Stimulated activated naive B cell treated with anti-CD40 and anti-IgM and Interleukin-4, amounts not matched to agents 10 μg/mL and 1 μg/mL and 100 μg/mL, for 72 hours (primary cell): ENCODE measurements at places on chromosomes 2 and 18.

GRCh38 chr2:197211881-197212342 is 98.7 kb downstream of the ANKRD44 start:
- DNase-seq, result no peak

- no peak for DNase-seq
Measured at GRCh38 chr2:120744817-120745216, 9.1 kb downstream of the GLI2 start.

GRCh38 chr2:119227346-119227745 is 3.7 kb downstream of the STEAP3 start:
- no peak for DNase-seq

DNA sequence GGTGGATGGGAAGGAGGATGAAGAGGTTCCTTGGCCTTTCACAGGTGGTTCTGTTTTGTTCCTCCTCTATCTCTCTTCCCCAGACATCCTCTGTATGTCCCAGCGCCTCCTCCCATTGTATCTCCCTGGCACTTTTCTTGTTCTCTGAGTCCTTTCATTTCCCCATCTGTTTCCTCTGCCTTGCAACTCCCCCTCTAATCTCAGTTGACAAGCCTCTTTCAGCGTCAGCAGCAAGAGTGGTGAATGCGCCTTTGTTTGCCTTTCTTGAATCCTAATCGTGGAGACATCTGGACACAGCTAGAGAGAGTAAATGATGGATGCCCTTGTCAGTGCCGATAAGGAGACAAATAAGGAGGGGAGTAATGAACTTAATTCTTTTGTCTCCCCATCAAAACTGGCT is 167.0 kb downstream of the NDUFA10 start:
- no peak for DNase-seq

DNA sequence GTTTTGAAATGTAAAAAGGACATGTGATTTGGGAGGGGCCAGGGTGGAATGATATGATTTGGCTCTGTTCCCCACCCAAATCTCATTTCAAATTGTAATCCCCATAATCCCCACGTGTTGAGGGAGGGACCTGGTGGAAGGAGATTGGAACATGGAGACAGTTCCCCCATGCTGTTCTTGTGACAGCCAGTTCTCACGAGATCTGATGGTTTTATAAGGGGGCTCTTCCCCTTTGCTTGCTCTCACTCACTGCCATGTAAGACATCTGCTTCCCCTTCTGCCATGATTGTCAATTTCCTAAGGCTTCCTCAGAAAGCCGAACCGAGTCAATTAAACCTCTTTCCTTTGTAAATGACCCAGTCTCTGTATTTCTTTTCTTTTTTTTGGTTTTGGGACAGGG is 39.2 kb downstream of the FECH start:
- DNase-seq, result no peak

DNA sequence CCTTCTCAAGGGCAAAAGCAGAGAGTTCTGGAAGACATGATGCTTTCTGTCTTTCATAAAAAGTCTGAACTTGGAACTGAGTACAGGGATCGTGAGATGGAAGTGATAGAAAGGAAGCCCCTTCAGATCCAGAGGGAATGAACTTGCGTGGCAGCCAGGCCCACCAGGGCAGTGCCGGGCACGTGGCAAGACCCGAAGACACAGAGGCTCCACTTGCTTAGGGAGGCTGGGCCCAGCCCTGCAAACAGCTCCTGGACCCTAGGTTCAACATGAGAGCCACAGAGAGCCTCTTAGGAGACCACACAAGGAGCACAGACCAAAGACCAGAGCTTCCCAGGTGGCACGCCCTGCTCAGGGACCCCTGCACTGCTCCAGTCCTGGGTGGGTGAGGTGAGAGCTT is 155.4 kb upstream of the SMIM21 start:
- DNase-seq, result no peak

- no peak for DNase-seq
Measured at GRCh38 chr2:107542314-107542740, 284.4 kb upstream of the RGPD4 start.

GRCh38 chr2:180933332-180933731 is 47.1 kb upstream of the UBE2E3 start:
- DNase-seq, result no peak

DNA sequence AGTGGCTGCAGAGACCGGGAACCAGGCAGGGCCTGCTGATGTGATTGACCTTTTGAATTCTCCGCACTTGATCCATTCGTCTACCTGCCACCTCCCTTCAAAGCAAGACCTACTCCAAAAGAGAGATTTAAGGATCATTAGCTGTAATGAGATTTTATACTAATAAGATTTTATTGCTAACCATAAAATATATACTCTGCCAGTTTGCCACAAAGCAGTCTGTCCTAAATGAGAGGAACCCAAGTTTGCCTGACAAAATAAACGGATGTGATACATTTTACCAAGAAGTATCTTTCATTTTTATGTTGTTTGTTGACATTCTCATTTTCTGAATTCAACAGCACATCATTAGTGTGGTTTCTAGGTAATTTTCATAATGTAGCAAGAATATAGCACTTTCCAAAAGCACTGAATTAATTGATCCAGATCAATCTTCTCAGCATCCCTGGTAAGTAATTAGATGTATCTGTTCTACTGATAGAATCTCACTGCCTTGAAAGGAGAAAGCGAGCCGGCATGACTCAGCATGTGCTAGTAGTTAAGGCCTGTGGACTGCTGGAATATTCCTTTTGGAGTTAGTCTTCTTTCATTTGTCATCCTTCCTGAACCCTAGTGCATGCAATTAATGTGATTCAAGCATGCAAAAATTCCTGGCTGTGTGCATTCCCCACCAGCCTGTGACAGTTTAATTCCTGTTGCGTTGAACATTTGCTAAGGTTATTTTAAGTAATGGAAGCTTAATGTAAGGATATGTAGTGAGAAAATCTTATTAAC is 128.5 kb downstream of the ARL6IP6 start:
- DNase-seq, result no peak

GRCh38 chr18:62165583-62165982 is 21.3 kb downstream of the PIGN start:
- no peak for DNase-seq

DNA sequence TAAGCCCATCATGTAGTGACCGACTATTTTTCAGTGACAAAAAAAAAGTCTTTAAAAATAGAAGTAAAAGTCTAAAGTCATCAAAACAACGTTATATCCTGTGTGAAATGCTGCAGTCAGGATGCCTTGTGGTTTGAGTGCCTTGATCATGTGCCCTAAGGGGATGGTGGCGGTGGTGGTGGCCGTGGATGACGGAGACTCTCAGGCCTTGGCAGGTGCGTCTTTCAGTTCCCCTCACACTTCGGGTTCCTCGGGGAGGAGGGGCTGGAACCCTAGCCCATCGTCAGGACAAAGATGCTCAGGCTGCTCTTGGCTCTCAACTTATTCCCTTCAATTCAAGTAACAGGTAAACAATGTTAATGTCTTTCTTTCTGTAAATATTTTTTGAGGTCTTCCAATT is at the start of gene CD28:
Gene CD28 (plus strand): TSS at position 237 of the 400 bp plus-strand sequence. CDS start 58 bp downstream, at position 295.
- peak; percentile 75 for DNase-seq

- no peak for DNase-seq
Measured at GRCh38 chr2:207593277-207593676, 31.9 kb downstream of the METTL21A start.

DNA sequence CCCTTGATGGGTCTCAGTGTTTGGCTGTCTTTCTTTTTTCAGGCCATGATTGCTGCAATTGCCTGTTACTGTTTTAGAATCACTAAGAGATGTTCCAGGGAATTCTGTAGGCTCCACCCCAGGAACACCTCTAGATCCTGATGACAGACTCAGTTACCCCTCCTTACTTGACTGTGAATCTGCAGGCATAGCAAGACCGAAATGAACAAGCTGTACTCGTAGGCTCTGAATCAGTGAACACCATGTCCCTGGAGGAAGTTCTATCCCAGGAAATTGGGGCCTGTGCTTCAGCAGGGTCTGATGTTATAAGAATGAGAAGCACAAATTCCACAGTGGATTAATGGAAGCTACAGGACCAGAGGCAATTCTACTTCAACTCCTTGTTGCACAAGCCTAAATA is 148.6 kb downstream of the COPS8 start:
- no peak for DNase-seq

GRCh38 chr2:35708411-35708923 is 647.1 kb upstream of the CRIM1 start:
- DNase-seq, result no peak

- DNase-seq, result no peak
Measured at GRCh38 chr2:164456619-164457018, 164.7 kb downstream of the GRB14 start.

DNA sequence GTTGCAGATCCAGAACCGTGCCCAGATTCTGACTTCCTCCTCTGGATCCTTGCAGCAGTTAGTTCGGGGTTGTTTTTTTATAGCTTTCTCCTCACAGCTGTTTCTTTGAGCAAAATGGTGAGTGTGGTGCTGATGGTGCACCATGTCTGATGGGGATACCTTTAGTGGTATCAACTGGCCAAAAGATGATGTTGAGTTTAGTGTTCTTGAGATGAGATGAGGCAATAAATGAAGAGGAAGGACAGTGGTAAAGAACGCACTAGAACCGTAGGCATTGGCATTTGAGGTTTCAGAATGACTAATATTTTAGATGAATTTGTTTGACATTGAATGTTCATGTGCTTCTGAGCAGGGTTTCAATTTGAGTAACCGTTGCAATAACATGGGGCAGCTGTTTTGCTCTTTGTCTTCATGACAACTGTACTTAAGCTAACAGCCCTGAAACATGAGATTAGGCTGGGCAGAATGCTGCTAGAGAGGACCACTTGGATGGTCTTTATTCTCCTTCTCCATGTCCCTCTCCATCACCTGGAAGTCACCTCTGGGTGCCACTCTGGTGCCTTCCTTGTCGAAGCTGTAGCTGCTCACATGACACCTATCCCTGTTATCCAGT is 3.9 kb downstream of the CTLA4 start:
- peak; percentile 63 for DNase-seq

GRCh38 chr2:120780402-120780801 is 44.7 kb downstream of the GLI2 start:
- no peak for DNase-seq

- DNase-seq, result no peak
Measured at GRCh38 chr2:233361297-233361696, 7.0 kb downstream of the DGKD start.

GRCh38 chr2:217105733-217106649 is 246.1 kb upstream of the TNP1 start:
- no peak for DNase-seq

GRCh38 chr2:150586858-150587257 is 99.4 kb upstream of the RND3 start:
- DNase-seq, result no peak

DNA sequence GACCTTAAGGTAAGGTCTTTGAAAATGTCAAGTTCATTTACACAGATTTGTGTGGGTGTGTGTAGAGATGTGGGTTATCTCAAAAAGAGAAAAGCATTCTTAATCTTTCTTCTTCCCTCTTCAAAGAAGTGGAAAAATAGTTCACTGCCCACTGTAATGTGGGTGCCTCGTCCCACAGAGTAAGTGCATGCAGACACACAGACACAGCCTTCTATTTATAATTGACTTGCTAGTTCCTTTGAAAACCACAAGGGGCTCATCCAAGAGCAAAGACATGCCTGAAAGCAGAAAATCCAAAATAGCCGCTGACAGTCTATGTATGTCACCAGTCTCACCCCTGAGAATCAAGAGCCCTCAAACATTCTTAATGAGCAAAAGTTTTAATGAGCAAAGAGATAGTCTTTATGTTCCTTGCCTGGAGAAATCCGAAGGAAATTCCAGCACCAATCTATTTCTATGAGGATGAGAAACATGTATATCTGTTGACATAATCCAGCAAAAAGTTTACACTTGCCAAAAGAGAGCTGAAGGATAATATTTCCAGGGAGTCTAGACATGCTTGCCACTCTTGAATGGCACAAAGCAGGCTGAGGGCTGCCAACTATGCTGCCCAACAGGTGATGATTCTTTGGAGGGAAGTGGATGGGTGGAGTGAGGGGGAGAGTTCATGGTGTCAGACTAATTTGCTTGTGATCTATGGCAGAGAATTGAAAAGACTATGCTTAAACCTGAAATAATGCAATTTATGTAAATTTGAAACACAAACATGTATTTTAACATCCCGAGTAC is 93.9 kb downstream of the ACVR1 start:
- peak; percentile 28 for DNase-seq
